ENCODE measurements at places on chromosomes 6 and 20.

DNA sequence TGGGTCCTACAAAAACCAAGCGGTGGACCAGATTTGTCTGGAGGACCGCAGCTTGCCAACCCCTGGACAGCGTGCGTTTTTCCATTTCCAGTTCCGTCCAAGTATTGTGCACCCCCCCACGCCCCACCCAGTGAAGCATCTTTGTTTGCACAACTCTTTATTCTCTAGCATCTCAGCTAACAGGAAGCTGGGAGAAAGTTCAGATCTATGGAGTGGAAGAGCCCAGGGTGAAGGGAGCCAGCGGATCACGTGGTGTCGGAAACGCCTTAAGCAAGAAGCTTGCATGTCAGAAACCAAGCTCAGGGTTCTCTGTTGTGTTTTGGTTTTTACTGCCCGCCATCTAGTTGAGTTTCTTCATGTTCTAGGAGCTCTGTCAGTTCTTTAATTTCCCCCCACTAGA lies 29.9 kb downstream of the ARID1B start:
- no peak for DNase-seq

GRCh38 chr20:61045876-61046585 lies 206.0 kb upstream of the CDH4 start:
- DNase-seq, result no peak

DNA sequence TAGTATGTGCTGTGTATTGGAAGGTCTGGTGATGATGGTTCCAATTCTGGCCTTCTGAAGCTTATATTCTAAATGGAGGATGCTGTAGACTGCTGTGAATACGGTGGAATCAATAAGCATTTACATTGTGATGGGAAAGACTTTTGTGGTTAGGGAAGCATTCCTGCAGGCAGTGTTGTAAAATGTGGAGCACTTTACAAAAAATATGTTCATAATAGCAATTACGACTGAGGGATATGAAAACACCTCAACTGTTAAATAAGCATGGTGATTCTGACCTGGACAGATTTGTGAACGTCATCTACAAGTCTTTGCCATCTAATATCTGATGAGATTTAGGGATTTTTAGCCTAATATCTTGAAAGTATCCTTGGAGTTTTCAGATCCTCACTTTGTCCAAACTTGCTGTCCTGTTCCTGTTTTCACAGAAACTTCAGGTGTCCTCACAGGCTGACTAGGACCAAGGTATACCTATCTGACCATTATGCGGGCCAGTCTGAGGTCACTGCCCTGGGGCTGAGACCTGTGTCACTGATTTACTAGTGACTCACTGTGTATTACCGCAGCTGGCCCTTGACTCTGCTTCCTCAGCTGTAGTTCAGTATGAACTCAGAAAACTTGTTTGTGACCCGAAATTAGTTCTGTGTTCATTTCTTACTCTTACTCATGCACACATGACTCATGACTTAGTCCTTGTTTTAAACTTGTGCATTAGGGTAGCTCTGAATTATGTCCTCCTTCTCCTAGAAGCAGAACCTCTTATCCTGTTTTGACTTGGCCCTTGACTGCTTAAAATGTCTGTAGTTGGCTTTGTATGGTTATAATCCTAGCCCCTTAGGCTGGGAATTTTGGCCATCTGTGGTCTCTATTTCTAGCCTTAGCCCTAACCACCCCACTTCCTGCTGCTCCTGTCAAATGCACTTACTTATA lies 343.0 kb downstream of the CDKAL1 start:
- DNase-seq, result peak; percentile 77

DNA sequence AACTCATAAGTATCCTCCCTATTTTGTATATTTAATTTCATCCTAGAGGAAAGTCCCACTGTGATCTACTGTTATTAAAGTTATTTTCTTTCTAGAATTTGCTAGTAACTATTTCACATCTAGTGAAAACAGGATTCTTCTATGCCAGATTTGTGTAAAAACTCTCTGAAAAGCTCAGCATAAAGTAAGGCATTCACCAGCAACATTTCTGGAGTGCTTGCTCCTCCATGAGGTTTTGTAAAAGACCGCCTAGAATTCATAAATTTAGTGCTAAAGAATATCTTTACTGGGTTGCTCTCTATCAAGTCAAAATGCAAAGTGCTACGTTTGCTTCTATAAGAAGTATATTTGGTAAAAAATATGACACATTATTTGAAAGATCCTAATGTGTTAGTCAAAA lies 173.5 kb upstream of the IRAK1BP1 start:
- DNase-seq, result no peak

- no peak for DNase-seq
Measured at GRCh38 chr6:156423829-156424228, 353.3 kb upstream of the ARID1B start.

- DNase-seq, result no peak
Measured at GRCh38 chr20:18072532-18072931, 14.8 kb upstream of the OVOL2 start.
